ENCODE measurements at places on chromosomes 5 and 9. TPM values are rescaled to one million over a fixed set of nuclear protein-coding genes. Genes with fewer than 3 reads are reported as not detected.

Gene GPR151
- not detected for total RNA-seq

Gene GABRG2
- under 0.01 TPM for total RNA-seq

Gene CXCL14
- 0.26 TPM for total RNA-seq

Gene CDX1
- total RNA-seq: 0.33 TPM

GRCh38 chr5:5398071-5398470 is 24.4 kb upstream of the ICE1 start:
- no peak overlapping the region for H3K4me3 ChIP-seq
- DNase-seq: peak; percentile 4
- H3K4me1 ChIP-seq: no peaks in the 10 kb centered on the region
- no peak overlapping the region for H3K27ac ChIP-seq
- no peaks in the 10 kb centered on the region for H3K36me3 ChIP-seq

DNA sequence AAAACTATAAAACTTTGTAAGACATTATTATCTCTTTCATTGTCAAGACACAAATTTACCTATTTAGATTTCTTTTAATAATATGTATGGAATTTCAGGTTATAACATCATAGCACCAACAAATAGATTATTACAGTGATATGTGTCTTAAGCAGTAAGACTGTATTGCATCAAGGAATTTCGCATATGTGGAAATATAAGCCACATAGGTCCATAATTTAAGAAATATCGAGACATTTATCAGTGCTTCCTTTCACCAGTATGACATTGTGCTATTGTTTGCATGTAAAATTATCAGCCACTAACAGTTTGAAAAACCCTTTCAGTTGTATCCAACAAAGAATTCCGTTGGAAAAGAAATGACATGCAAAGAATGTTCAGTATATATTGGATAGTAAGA is 186.7 kb upstream of the RASA1 start:
- no peaks in the 10 kb centered on the region for H3K27me3 ChIP-seq
- no peak overlapping the region for H3K27ac ChIP-seq
- H3K36me3 ChIP-seq: no peaks in the 10 kb centered on the region
- DNase-seq: no peak

- H3K4me3 ChIP-seq: peak overlapping the region; percentile 94
- no peaks in the 10 kb centered on the region for H3K27me3 ChIP-seq
- no peaks in the 10 kb centered on the region for H3K36me3 ChIP-seq
- peak overlapping the region; percentile 78 for H3K27ac ChIP-seq
- DNase-seq: no peak
These were observed 1.4 kb downstream of the PBX3 start for GRCh38 chr9:125748446-125749099.

Measured in fibroblast of lung (primary cell).